Stimulated activated CD8-positive, alpha-beta memory T cell treated with anti-CD3 and anti-CD28 coated beads, Interleukin-7, amount 100 ng/mL, for 48 hours (primary cell): ENCODE measurements at places on chromosomes 1 and 21.
A peak's percentile ranks its signal among the peaks of the same experiment; 100 is the strongest.

DNA sequence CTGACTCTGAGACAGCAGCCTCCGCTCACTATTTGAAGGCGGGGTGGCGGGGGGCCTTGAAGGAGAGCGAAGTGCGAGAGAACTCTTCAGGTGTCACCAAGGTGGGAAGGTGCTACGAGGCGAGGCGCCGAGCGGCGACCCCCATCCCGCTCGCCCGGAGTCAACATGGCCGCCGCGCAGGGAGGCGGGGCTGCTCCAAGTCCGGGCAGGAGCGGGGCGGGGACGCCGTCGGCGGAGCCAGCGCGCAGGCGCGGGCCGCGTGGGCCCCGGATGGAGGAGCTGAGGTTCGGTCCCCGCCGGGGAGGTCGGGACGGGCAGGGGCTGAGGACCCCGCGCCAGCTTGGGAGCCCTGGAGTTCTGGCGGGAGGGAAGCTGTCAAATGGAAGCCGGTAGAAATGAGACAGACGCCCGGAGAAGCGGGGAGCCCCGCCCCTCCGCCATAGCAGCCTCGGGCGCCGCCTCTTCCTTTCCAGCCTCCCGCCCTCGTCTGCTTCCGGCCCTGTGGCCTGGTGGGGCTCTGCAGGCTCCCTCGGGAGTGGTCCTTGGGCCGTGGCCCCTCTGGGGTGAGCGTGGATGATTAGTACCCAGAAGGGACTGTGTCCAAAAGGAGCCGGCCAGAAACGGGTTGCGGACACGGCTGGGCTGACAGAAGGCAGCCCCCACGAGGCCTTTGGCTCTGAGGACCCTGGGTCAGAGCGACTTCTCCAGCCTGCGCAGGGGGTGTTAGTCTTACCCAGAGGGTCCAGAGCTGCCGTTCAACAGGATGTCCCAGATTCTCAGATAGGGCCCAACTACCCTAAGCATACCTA is at the start of gene PIGV:
PIGV (plus strand) TSS at position 245 of the 809 bp plus-strand sequence. CDS start 2,866 bp downstream, outside the sequence.
- peak; percentile 79 for DNase-seq

GRCh38 chr1:231460614-231461013 is 38.5 kb upstream of the EGLN1 start:
- DNase-seq, result peak; percentile 10

GRCh38 chr1:6414881-6415626 is 4.7 kb downstream of the HES2 start:
- DNase-seq, result no peak

DNA sequence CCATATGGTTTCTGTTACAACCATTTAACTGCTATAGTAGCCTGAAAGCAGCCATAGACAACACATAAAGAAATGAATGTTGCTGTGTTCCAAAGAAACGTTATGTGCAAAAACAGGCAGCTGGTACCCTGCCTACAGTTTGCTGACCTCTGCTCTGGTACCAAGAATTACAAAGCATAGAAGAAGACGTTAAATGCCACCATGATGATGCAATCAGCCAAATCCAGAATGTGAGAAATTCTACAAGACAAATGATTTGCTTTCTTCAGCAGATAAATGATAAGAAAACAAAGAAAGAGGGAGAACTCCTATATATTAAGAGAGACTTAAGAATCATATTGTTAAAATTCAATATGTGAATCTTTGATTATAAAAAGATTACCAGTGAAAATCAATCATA is 97.8 kb upstream of the PDE4B start:
- no peak for DNase-seq

- DNase-seq, result peak; percentile 27
These were observed 53.5 kb upstream of the CNTN2 start for GRCh38 chr1:204989266-204990058.

DNA sequence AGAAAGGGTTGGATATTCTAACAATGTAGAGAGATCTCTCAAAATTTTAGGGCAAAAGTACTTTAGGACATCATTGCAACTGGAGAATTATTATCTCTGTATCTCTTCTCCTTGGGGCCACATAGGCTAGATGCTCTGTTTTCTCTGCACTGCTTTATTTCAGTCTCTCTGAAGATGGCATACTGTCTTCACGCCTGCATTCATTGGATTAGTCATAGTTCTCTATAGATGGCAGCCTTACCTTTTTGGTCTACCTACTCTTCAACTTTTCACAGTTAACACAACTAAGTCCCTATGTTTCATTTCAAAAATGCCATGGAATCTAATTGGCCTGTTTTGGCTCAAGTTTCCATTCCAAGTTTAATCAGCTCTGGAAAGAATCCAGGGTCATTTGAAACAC is 1623.3 kb upstream of the B3GALT2 start:
- no peak for DNase-seq

DNA sequence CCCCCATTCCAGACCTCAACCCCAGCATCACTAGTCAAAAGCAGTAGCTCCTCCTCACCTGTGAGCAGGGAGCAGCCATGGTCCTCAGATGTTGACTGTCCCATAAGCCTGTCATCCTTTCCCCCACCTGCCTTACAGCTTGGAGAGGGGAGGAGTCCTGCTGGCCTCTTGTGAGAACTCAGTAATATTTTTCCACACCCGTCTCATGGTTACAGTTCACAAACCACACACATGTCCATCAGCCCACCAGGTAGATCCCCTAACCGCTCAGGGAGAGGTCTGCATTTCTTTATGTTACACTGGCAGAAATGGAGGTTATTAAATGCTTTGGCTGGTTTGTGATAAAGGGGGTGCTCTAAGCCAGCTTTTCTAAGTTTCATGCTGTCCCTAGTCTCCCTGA is 26.3 kb upstream of the POU3F1 start:
- DNase-seq, result no peak

- no peak for DNase-seq
These were observed 27.7 kb downstream of the DNAJC11 start for GRCh38 chr1:6673816-6674398.

- DNase-seq, result no peak
These were observed 37.7 kb upstream of the GPR157 start for GRCh38 chr1:9166289-9167235.

DNA sequence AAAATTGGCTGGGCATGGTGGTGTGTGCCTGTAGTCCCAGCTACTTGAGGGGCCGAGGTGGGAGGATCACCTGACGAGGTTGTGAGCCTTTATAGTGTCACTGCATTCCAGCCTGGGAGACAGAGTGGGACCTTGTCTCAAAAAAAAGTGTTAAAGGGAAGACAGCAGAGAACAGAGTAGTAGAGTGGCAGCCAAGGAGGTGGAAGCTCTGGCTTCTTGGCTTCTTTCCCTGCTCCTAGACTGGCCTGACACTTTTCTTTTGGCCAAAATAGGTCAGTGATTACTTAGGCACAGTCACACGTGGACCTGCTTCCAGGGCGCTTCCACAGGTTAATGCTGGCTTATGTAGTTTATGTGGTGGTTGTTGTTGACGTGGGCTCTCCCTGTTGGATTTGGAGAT is 3.2 kb downstream of the DIP2A start:
- no peak for DNase-seq

GRCh38 chr1:218165701-218166114 is 119.4 kb upstream of the RRP15 start:
- no peak for DNase-seq

DNA sequence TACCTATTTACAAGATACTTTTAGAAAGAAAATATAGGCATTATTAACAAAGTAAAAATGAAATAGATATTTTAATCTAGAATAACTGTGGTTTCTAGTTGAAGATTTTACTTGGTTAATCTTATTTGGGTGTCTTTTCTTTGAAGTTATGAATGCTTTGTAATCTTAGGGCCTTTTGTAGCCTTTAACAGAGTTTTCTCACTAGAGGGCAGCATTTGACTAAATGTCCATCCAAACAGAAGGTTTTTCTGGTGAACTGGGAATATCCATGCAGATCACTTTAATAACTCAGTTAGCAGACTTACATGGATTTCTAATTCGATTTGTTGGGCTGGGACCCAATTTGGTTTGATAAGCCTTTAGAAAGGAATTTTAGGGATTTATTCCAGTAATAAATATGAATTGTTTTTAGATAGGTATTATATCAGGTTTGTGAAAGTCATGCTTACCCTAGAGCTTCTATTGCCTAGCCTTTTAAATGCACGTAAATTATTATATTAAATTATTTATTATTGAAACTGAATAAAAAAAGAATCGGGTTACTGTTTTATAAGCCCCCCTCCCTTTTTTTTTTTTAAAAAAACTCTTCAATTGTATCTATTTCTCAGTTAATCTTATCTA is 119.7 kb downstream of the ZNF326 start:
- DNase-seq, result no peak

GRCh38 chr21:42687796-42688195 is 34.4 kb downstream of the PDE9A start:
- DNase-seq, result no peak

- no peak for DNase-seq
These were observed 18.6 kb upstream of the MYSM1 start for GRCh38 chr1:58718435-58718834.

- DNase-seq, result peak; percentile 90
These were observed 15.3 kb downstream of the SEMA6C start for GRCh38 chr1:151130987-151131586.

DNA sequence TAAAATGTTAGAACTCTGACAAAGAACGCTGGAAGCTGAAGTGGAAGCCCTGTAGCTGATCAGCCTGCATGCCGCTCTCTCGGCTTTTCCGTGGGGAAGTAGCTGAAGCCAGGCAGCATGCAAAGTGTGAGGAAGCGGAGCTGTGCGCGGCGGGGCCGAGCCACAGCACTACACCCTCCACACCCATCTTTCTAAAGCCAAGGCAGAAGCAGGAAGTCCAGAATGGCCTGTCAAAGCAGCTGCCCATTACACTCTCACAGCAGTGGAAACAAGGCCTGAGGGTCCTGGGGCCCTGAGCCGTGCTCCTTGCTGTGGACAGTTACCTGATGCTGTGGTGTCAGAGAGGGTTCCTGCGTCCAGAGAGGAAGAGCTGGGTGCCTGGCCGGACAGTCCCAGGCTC is 69.6 kb downstream of the UBR4 start:
- no peak for DNase-seq

GRCh38 chr1:109751531-109752260 is 10.9 kb upstream of the GSTM3 start:
- no peak for DNase-seq

GRCh38 chr21:37001441-37001840 is 5.1 kb upstream of the RIPPLY3 start:
- no peak for DNase-seq

DNA sequence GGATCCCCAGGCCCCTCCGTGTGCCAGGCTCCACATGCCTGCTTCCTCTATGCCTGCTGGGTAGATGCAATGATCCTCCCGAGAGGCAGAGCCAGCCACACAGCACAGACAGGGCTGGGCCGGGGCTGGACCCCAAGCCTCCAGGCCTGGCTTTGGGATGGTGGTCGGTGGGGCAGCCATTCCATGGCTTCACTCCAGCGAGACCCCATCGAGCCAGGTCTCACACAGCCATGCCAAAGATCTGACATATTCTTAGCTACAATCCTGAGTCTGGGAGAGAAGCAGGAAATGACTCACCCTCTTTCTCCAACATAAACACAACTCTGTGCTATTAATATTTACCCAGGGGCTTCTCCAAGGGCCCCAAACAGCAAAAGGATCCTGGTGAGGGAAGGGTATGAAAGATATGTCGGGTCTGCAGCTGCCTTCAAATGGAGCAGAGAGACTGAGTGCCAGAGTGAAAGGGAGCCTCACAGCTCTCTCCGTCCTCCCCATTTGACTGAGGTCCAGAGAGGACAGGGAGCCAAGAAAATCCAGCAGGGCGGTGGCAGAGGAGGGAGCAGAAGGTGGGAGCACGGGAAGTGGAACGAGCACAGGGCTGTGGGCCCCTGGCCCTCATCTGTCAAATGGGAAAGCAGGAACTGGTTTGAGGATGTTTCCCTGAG is 639.5 kb downstream of the MATN1 start:
- DNase-seq, result no peak

GRCh38 chr1:197314682-197315081 is 46.6 kb downstream of the CRB1 start:
- no peak for DNase-seq

DNA sequence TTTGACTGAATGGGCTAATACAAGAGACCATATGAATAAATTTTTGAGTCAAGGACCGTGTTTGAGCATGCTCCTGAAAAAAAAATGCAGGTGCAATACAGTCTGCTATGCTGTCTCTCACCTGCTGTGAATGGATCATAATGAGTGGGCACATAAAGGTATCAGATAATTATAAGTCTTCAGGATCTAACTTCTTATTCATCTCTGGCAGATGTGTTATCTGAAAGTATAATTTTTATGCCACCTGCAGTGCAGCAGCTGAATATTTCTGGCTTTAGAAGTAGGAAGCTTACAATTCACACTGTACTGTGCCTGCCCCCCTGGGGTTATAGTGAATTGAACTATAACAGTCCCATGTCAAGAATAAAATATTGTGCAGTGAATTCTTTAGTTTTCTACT is 333.3 kb downstream of the MRPL39 start:
- no peak for DNase-seq

DNA sequence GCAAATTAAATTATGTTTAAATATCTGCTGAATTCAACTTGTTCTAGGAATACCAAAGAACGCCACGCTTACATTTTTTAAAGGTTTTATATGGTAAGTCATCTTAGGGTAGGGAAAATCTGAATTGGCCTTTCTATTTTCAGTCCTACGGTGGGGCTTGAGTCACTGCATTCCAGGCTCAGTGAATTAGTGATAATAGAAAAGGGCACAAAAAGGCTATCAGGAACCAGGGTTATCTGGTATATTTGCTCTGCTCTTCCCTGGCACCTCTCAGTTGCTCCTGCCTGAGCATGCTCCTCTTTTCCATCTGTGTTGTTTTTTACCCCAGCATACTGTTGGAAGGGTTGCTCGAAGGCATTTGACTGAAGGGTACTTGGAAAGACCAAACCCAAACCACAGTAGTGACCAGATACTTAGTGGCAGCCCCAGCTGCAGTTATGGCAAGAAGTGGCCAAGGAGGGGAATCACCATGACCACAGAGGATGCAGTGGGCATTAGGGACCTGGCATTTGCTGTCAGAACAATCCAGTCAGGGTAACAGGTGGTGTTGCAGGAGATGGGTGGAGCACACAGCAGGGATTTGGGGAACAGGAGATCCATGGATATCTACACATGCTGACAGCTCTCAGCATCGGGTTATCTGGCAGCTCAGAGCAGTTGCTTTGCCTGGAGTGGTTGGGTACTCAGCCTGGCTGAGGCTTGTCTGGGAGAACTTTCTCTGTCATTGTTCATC is 2.3 kb downstream of the OVAAL start:
- DNase-seq, result no peak

GRCh38 chr1:12005488-12006166 is 13.7 kb upstream of the MIIP start:
- DNase-seq, result no peak

GRCh38 chr1:206734499-206735142 is 36.0 kb upstream of the IL19 start:
- DNase-seq, result peak; percentile 61

DNA sequence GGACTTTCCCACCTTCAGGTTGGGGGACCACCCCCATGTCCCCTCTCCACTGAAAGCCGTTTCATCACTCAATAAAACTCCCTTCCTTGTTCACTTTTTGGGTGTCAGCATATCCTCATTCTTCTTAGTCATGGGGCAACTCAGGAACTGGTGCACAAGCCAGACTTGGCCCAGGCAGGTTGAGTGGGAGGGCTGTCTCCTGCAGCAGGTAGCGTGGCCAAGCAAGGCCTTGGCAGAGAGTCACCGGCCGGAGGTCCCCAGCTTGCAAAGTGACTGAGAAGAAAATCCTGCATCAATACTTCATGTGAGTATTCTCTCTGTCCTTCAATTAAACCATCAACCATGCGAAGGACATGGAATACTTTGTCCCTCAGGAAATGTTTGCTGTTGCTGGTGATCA is 148.9 kb downstream of the RHOU start:
- DNase-seq, result no peak

- no peak for DNase-seq
These were observed 69.6 kb downstream of the SIM2 start for GRCh38 chr21:36768496-36768895.

GRCh38 chr21:45827302-45827692 is 154.3 kb upstream of the COL6A1 start:
- DNase-seq, result no peak
